Glutamatergic neuron (in vitro differentiated cells): ENCODE measurements at places on chromosomes 1 and 21. TPM values are rescaled to one million over a fixed set of nuclear protein-coding genes. Genes with fewer than 3 reads are reported as not detected.
A peak's percentile ranks its signal among the peaks of the same experiment; 100 is the strongest.

SMPDL3B gene
- not detected for total RNA-seq

PRAMEF7 gene
- total RNA-seq = not detected

SNX7 gene
- 20.3 TPM for total RNA-seq

FCRL6 gene
- total RNA-seq = not detected

AGT gene
- 6.3 TPM for total RNA-seq

- H3K27me3 ChIP-seq = peaks cover 2% of the 10 kb centered on the region
- H3K4me1 ChIP-seq = peaks cover 9% of the 10 kb centered on the region
- no peak overlapping the region for H3K27ac ChIP-seq
- DNase-seq = no peak
- no peak overlapping the region for H3K4me3 ChIP-seq
Observed at GRCh38 chr21:37210130-37210529, 57.0 kb downstream of the VPS26C start.

DNA sequence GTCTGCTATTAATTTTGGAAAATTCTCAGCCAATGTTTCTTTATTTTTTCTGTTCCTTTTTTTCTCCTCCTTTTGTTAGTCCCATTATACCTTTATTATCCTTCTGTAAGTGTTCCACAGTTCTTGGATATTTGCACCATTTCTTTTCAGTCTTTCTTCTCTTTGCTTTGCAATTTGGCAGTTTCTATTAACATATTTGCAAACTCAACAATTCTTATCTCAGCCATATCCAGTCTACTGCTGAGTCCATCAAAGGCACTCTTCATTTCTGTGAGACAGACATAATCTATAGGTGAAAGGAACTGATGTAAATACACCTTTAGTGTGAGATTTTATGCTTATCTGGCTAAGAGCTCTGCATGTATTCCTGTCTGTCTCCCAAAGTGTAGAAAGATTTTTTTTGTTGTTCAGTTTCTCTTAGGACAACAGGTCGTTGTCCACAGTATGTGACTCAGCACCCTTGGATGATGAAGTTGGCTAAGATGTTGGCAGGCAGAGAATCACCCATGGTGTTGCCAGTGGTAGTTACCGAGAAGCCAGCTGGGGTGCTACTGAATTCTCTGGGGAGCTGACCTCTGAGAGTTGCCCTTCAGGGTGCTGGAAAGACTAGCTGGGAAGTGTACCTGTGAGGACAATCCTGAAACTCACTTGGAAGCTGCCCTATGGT lies 38.4 kb downstream of the LEPR start:
- H3K27me3 ChIP-seq = peaks cover 4% of the 10 kb centered on the region
- H3K36me3 ChIP-seq = peaks cover 10% of the 10 kb centered on the region
- H3K27ac ChIP-seq = no peak overlapping the region
- no peak for DNase-seq
- no peak overlapping the region for H3K4me3 ChIP-seq

GRCh38 chr1:67753776-67754525 lies 69.0 kb downstream of the GADD45A start:
- H3K36me3 ChIP-seq = no peaks in the 10 kb centered on the region
- H3K4me1 ChIP-seq = peaks cover 10% of the 10 kb centered on the region
- no peak overlapping the region for H3K27ac ChIP-seq
- H3K4me3 ChIP-seq = no peak overlapping the region
- H3K27me3 ChIP-seq = peaks cover 2% of the 10 kb centered on the region

GRCh38 chr1:8019229-8019620 lies 6.9 kb downstream of the ERRFI1 start:
- no peak overlapping the region for H3K4me3 ChIP-seq
- H3K36me3 ChIP-seq = no peaks in the 10 kb centered on the region
- no peak overlapping the region for H3K27ac ChIP-seq
- DNase-seq = no peak

- H3K36me3 ChIP-seq = no peaks in the 10 kb centered on the region
- peaks cover 7% of the 10 kb centered on the region for H3K4me1 ChIP-seq
- peaks cover 13% of the 10 kb centered on the region for H3K27me3 ChIP-seq
Observed at GRCh38 chr1:2376261-2376741, 15.1 kb downstream of the MORN1 start.

DNA sequence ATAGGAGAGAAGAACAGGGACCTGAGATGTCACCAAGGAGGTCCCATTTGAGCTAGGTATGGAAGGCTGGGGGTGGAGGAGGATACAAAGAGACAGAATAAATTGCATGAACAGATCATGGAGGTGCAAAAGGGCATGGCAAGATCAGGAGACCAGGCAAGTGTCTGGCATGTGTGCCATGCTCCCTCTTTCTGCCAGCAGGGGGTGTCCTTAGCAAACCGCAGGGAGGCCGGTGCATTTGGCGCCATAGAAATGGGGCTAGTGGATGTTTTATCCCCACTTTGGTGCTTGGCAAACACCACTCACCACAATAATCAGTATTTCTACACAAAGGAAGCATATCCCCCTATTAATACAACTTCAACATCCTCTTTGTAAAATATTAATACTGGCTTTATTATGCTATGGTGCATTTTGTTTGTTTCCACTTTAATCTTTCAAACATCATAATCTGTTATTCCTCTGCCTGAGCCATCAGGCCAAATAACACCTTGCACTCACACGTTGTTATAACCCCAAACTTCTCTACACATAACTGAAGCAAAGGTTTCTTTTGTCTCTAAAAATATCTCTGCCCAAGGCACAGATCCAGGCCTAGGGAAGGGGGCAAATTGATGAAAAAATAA lies 25.9 kb downstream of the S100A6 start:
- H3K27me3 ChIP-seq = peaks cover 13% of the 10 kb centered on the region
- no peaks in the 10 kb centered on the region for H3K4me1 ChIP-seq
- DNase-seq = peak; percentile 82
- no peak overlapping the region for H3K27ac ChIP-seq

DNA sequence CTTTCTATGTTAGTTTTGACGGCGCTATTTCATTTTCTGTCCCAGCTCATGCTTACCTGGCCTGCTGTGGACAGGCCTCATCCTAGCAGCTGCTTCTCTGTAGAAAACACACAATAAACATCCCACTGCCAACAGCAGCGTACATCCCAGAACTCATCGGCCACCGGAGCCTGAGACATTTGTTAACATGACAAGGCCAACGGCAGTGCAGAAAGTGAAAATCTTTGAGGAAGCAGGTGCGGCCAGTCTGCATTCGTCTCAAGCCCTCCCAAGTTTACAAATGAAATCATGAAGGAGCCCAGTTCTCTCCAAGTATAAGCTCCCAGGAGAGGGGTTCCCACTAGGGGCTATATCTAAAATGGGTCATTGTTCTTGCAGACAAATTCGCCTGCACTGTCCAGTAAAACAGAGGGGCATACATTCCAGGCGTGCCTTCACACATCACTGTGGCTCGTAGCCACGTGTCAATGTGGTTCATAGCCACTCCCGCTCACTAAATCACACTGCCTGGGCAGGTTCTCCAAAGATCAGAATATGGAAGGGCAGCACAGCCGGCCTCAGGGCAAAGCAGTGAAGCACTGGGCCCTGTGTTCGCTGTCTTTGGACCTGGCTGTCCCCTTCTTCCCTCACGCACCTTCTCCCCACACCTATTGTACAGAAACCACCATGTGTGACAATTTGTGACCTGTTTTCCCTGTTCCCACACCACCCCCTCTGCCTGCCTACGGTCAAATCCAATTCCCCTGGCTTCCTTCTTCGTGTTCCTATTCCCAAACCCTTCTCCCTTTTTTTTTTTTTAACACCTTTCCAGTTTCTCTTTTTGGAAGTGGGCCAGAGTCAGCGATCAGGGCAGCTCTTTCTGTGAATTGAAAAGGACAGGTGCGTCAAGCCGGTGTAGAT lies 27.0 kb upstream of the ABCG1 start:
- no peak overlapping the region for H3K4me3 ChIP-seq
- peaks cover 4% of the 10 kb centered on the region for H3K27me3 ChIP-seq
- H3K36me3 ChIP-seq = no peaks in the 10 kb centered on the region
- H3K4me1 ChIP-seq = peaks cover 3% of the 10 kb centered on the region
- DNase-seq = no peak
- H3K27ac ChIP-seq = no peak overlapping the region

DNA sequence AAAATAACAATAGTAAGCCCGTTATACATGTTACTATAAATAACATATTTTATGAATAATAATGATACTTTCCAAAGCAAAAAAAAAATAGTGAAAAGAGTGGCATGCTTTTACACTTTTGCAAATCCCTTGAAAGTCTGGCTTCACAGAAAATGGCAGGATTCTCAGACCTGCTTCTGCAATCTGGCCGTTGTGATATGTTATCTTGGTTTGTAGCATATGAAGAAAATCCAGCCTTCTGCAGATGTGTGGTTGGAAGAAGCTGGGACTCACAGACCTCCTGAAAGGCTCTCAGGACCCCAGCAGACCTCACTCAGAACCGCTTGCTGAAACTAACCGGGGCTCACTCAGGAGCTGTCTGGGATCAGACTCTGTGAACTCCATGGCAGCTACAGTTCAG lies 256.0 kb upstream of the TMEM51 start:
- DNase-seq = no peak
- peaks cover 12% of the 10 kb centered on the region for H3K27me3 ChIP-seq
- H3K4me1 ChIP-seq = peaks cover 37% of the 10 kb centered on the region
- no peak overlapping the region for H3K27ac ChIP-seq
- no peak overlapping the region for H3K4me3 ChIP-seq

DNA sequence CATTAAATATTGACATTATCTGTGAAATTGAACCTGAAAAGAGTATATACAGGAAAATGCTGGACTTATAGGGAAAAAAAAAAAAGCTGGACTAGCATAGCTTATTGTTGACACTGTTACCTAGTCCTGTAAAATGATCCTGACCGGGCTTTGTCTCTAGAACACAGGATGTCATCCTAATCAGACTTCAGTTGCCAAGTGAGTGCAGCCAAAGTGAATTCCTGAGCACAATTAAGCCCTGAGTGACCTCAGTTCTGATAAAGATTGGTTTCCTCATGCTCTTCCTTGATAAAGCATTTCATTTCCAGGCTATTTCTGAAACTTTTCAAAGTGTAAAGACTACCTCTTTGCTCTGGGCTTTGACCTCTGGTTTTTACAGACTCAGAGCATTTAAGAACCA lies 19.8 kb downstream of the SELP start:
- DNase-seq = no peak
- H3K27me3 ChIP-seq = peaks cover 1% of the 10 kb centered on the region
- no peaks in the 10 kb centered on the region for H3K36me3 ChIP-seq
- H3K27ac ChIP-seq = no peak overlapping the region

DNA sequence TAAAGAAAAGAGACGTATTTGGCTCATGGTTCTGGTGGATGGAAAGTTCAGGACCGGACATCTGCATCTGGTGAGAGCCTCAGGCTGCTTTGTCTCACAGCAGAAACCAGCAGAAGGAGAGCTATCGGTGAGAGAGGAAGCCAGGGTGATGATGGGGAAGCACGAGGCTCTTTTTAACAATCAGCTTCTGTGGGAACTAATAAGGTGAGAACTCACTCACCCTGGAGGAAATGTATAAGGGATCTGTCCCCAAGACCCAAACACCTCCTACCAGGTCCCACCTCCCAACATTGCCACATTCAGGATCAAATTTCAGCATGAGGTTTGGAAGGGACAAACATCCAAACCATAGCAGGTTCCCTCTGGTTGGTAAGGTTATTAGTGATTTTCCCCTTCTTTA lies 32.8 kb downstream of the ASTN1 start:
- H3K4me1 ChIP-seq = no peaks in the 10 kb centered on the region
- H3K4me3 ChIP-seq = no peak overlapping the region
- H3K27ac ChIP-seq = no peak overlapping the region
- no peak for DNase-seq
- no peaks in the 10 kb centered on the region for H3K36me3 ChIP-seq

DNA sequence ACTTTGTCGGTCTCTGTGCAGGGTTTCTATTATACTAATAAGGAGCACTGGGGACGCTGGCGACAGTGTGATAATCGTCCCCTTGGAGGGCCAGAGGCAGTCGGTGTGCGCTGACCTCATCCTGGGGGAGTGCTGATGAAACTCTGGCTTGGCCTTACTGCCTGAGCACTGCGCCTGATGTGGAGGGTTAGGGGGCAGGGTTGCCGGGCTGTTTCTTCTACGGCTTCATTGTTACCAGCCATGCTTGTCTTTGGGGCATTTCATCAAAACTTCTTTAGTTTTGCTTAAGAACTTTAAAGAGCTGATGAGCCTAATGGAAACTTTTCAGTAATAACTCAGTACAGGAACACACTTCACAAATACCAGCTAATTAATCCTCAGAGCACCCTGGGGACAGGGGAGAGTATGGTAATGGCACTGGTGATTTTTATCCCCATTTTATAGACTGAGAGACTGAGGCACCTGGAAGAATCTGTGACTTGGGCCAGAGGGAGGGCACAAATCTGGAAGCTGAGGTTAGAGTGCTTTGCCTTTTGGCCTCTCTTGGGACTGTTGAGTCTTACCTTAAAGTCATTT lies 81.8 kb downstream of the PEX14 start:
- H3K27ac ChIP-seq = peak overlapping the region; percentile 99
- H3K4me1 ChIP-seq = peaks cover 44% of the 10 kb centered on the region
- peak overlapping the region; percentile 18 for H3K4me3 ChIP-seq
- H3K27me3 ChIP-seq = peaks cover 11% of the 10 kb centered on the region
- peak; percentile 62 for DNase-seq

- no peaks in the 10 kb centered on the region for H3K4me1 ChIP-seq
- no peak overlapping the region for H3K4me3 ChIP-seq
- H3K36me3 ChIP-seq = no peaks in the 10 kb centered on the region
Observed at GRCh38 chr1:205545991-205546390, 41.5 kb downstream of the CDK18 start.

- no peak overlapping the region for H3K4me3 ChIP-seq
- H3K27me3 ChIP-seq = no peaks in the 10 kb centered on the region
- no peaks in the 10 kb centered on the region for H3K36me3 ChIP-seq
- no peak for DNase-seq
- H3K27ac ChIP-seq = no peak overlapping the region
- peaks cover 2% of the 10 kb centered on the region for H3K4me1 ChIP-seq
Observed at GRCh38 chr1:245520611-245521010, 365.8 kb downstream of the KIF26B start.

DNA sequence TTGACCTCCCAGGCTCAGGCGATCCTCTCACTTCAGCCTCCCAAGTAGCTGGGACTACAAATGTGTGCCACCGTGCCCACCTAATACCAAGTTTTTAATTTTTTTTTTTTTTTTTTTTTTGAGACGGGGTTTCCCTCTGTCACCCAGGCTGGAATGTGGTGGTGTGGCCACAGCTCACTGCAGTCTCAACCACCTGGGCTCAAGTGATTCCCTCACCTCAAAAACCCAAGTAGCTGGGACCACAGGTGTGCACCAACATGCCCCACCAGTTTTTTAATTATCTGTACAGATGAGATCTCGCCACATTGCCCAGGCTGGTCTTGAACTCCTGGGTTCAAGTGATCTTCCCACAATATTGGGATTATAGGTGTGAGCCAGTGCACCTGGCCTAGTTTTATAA lies 22.7 kb downstream of the PTP4A2 start:
- H3K36me3 ChIP-seq = peaks cover 4% of the 10 kb centered on the region
- no peak for DNase-seq
- H3K4me1 ChIP-seq = peaks cover 15% of the 10 kb centered on the region
- no peak overlapping the region for H3K4me3 ChIP-seq

DNA sequence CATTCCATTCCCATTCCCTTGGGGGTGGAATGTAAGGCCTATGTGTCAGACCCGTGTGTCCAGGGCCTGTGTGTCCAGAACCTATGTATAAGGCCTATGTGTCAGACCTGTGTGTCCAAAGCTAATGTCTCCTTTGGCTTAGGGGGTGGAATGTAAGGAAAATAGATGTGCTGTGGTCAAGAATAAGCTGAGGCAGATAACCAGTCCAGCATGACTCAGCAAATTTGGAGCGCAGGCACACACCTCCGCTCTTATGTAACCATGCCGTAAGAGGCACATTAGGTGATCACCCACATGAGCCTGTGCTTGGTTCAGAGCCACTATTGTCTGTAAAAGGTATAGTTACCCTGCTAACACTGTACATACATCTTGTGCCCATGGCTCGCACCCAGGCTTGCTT lies 150.8 kb upstream of the SGIP1 start:
- no peaks in the 10 kb centered on the region for H3K27me3 ChIP-seq
- no peak overlapping the region for H3K4me3 ChIP-seq
- H3K27ac ChIP-seq = no peak overlapping the region
- no peak for DNase-seq
- no peaks in the 10 kb centered on the region for H3K4me1 ChIP-seq
- H3K36me3 ChIP-seq = peaks cover 15% of the 10 kb centered on the region
